ENCODE measurements at places on chromosomes 4 and X.

GRCh38 chr4:11471618-11472017 lies 42.9 kb upstream of the HS3ST1 start:
- peak; percentile 49 for DNase-seq

DNA sequence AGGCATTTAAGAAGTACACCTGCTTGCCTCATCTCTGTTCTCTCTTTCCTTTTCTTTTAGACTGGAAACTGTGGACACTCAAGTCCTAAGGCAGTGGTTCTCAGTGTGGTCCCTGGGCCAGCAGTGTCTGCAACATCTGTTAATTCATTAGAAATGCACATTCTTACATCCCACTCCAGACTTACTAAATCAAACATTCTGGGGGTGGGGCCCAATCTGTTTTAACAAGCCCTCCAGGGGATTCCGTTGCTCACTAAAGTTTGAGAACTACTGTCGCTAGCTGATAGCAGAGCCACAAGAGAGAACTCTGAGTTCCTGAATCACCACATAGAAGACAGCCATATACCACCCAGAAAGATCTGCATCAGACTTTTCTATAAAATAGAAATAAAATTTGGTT lies 430.6 kb downstream of the BCOR start:
- no peak for DNase-seq

DNA sequence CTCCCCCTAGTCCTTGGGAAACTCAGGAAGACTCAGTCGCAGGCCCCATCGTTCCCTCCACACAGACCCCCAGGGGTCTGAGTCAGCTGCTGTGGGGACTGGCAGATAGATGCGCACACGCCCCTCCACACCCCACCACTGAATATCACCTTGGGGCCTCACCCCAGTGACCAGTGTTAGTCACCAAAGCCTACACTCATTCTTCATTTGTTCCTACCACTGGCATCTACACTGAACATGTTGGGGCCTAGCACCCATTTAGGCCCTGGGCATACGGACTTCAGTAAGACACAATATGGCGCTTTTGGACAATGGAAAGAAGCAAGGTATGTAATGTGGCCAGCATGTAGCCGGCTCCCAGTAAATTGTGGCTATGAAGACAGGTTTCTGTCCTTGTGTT lies 154.1 kb upstream of the PJA1 start:
- DNase-seq: peak; percentile 12

GRCh38 chr4:26723216-26723615 lies 137.4 kb upstream of the STIM2 start:
- DNase-seq: no peak

- no peak for DNase-seq
Measured at GRCh38 chr4:36332023-36332781, 50.8 kb downstream of the DTHD1 start.

GRCh38 chrX:105696870-105697269 lies 125.5 kb upstream of the NRK start:
- DNase-seq: no peak

- no peak for DNase-seq
Measured at GRCh38 chrX:79259073-79259689, 108.0 kb downstream of the ITM2A start.

DNA sequence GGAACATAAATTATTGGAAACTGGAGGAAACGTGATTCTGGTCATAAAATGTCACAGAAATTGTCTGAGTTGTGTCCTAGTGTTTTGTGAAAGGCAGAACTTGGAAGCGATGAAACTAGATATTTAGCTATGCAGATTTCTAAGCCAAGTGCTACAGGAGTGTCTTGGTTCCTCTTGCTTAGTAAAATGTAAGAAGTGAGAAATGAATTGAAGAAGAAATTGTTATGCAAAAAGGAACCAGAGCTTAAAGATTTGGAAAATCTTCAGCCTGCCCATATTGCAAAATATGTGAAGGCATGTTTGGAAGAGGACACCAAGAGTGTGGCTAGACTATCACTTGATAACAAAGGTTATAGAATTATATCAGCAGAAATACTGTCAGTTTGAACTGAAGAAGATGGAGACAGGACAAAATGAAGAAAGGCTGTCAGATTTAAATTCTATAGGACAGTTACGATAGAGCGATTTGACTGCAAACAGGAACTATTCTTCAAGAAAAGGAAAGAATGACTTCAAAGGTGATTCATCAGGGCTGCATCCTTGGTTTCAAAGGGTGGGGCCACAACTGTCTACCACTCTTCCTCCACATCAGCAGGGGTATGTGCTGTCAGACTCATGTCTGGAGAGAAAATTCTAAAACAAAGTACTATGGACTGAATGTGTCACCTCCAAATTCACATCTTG lies 9.4 kb upstream of the CDS1 start:
- no peak for DNase-seq

DNA sequence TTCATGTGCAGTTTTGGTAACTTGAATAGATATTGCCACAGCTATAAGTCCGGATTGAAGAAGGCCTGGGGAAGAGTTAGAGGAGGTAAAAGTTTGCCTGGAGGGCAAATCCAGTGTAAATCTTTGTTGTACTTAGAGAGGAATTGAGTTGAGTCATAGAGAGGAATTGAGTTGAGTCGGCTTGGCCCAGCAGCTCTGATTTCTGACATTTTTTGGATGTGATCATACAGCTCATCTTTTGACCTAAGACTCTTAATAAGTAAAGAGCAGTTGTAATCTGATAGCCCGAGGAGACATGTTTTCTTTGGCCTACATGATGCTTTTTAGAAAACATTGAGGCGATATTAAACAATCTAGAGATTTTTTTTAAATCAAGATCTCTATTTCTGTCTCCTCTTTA lies 3.9 kb downstream of the KIT start:
- DNase-seq: no peak

GRCh38 chr4:75429208-75429607 lies 85.0 kb downstream of the RCHY1 start:
- no peak for DNase-seq

GRCh38 chrX:252957-253291 lies 28.3 kb upstream of the PLCXD1 start:
- no peak for DNase-seq

GRCh38 chr4:164224871-164225270 lies 529.1 kb upstream of the SMIM31 start:
- DNase-seq: no peak

GRCh38 chr4:183300655-183301054 lies 19.4 kb downstream of the CLDN22 start:
- no peak for DNase-seq

- no peak for DNase-seq
Measured at GRCh38 chrX:97629597-97629985, 745.9 kb downstream of the RPA4 start.

DNA sequence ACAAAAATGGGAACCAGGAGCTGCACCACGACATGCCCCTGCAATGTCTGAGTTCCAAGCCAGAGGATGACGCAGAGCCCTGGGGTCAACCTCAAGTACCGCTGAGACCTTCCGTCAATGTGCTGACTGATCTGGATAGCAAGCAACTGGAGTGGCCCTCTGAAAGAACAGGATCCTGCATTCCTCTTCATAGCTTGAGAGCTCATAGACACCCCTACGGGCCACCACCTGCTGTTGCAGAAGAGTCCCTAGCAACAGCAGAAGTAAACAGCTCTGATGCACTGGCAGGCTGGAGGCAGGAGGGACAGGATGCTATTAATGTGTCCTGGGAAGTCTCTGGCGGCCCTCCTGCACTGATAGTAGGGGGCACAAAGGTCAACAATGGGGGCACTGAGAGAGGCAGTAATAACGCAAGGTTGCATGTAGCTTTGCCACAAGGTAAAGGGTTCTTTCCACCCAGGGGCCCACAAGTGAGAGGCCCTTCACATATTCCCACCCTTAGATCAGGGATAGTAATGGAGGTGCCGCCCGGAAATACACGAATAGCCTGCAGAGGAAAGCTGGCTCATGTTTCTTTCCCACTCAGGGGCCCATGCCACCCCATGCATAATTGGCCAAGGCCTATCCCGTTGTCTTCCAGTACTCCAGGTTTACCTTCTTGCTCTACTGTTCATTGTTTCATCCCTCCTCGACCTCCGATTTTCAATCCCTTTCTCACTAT lies 1.3 kb downstream of the PRR32 start:
- no peak for DNase-seq

DNA sequence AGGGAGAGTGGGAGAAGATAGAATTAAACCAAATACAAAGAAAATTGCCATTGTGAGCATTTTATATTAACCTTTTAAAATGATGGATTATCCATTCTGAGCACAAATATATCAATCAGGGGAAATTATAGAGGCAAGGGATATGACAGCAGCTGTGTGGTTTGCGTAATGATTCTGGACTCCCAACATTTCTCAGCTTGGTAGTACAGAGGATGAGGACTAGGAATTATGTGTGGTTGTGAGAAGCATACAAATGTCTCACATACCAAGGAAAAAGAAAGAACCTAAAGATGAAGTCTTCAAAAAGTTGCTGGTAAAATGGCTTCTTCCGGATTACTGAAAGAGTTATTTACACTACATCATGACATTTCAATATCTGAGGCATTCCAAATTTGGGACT lies 674.6 kb upstream of the NR3C2 start:
- DNase-seq: no peak

GRCh38 chr4:74097116-74097515 lies 1.9 kb downstream of the CXCL2 start:
- DNase-seq: no peak

- no peak for DNase-seq
Measured at GRCh38 chrX:14228611-14229010, 198.9 kb upstream of the GEMIN8 start.

- no peak for DNase-seq
Measured at GRCh38 chr4:79865201-79865597, 207.8 kb downstream of the ANTXR2 start.

GRCh38 chrX:18461431-18461830 lies 36.0 kb downstream of the CDKL5 start:
- no peak for DNase-seq
